AG08395 (cell line): ENCODE measurements at places on chromosomes 4 and X.

GRCh38 chr4:72467633-72468032, 101.4 kb downstream of the ADAMTS3 start:
- DNase-seq: no peak

- DNase-seq: peak; percentile 58
Observed at GRCh38 chr4:13933191-13933590, 305.7 kb upstream of the BOD1L1 start.

DNA sequence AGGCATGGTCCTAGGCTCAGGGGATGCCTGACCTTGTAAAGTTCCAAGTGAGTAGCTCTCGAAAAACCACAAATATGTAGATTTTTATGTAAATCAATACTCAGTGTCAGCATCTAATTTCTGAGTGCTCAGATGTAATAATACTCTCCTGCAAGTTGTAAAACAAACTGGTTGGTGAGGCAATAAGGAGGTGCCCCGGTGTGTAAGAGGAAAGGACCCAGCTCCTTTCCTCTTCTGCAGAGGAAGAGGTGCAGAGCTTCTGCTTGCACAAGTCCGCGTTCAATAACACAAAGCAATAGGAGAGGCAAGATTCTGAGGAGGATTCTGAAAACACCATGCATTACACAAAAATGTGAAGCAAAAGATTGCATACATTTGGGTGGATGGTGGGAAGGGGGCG, 43.6 kb upstream of the ENPP6 start:
- DNase-seq: no peak

DNA sequence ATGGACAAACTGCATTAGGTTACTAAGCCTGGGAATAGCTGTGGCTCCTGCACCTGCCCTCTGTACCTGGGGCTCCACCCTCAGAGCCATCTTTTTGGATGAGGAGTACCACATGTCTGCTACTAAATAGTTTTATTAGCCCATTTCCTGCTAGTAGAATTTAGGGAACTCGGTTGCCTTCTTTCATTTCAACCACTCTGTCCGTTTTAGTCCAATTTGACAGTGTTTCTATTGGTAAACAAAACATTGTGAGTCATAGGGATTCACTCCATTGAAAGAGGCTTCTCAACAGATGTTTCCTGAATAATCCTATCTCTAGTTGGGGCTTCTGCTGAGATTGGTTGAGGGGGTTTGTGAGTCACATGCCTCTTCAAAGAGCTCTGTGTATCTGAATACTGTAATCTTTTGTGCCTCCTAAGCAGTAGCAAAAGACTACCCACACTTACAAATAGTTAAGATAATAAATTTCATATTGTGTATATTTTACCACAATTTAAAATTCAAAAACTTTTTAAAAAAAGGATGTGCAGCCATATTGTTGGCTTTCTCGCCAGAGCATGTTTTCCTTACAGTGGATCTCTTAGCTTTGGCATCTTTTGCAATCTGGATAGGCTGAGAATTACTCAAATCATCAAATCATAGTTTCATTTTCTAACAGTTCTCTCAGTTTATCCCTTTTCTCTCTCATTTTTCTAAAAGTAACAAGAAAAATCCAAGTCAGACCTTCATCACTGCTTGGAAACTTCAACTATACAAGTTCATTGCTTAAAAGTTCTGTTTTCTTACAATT, 9.9 kb downstream of the FAM200B start:
- DNase-seq: peak; percentile 65

DNA sequence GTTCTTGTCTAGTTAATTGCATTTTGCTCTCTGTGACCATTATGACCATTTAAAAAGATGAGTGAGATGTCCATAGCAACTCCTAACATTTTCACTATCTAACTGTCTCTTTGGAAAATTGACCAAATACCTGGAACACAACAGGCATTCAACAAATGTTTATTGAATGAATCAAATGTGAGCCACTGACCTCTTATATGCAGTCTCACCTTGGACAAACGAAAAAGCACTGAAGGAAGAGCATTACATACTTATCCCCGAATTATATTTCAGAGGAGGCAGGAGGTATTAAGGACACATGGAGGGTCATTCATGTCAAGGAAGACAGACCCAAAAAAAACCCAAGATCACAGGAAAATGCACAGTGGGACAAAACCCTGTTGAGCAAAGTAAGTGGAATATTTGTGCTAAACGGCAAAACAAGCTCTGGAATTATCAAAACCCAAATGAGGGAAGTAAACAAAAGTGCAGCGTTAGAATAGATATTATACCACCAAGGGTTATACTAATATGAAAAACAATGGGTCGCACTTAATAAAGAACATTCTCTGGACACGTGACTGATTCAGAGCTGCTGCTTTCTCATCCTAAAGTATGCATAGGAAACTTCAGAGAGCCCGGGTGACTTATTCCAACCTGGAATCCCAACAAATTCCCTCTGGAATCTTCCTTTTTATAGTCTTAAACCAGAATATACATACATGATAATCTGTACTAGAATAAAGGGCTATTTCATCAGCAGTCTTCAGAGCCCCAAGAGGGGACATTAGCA, 131.9 kb downstream of the AMELX start:
- DNase-seq: no peak

DNA sequence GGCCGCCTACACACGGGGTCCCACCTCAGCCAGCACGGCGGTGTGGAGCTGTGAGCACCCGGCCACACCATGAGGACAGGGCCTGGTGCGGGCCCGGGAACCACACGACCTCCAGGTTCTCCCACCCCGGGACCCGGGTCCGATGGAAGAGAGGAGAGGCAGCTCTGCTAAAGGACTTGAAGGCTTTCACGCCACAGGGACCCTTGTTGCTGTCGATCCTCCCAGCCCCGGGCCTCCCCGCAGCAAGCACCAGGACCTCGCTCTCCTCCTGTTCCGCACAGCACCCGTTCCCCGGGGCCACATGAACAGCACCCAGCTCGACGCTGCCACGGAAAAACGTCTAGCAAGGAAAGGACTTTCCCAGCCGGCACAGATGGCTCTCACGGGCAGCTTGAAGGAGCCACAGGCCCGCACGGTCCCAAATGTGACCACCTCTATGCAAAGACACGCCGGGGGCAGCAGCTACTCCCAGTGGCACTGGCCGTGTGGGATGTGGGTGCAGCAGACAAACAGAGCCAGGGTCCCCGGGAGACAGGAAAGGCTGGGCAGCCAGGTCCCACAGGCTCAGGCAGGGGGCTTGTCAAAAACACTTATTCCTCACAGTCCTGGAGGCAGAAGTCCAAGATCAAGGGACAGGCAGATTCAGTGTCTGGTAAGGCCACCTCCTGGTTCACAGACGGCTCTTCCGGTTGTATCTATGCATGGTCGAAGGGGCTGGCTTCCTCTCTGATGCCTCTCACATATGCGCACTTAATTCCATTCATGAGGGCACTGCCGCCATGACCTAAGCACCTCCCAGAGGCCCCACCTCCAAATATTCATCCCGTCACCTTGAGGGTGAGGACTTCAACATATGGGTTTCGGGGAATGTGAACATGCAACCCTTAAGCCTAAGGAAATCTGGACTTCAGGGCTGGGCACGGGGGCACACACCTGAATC, 24.7 kb downstream of the FAM53A start:
- no peak for DNase-seq

DNA sequence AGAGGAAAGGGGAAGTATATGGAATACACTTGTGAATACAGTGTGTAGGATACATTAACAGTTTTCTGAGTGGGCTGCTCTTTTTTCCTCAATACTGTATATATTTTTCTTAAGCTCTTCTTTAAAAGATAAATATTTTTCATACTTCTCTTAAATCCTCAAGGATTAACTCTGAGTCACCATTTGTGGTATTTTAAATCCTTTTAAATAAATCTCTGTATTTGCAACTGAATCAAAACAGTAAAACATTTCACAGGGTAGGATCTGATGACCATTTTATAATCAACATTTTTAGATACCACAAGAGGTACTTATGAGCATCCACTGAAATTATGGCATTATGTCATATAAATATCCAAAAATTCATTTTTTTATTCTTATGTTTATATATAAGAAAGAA, 87.6 kb downstream of the GAB1 start:
- no peak for DNase-seq

DNA sequence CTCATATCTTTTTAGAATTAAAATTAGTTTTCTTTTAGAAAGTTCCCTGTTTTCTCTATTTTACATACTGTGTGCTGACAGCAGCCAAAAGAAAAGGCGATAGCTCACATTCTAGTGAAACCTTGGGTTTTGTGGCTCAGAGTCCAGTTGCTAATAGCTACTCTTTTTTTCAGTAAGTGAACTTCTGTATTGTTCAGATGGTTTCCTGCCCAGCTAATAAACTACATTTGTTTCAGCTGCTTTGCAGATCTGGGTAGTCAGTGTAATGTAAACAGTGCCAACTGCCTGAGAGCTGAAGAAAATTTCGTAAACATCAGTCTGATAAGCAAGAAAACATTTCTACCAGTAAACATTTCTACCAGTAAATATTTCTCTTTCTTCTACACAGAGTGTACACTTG, 370.2 kb downstream of the GRIA2 start:
- DNase-seq: no peak

DNA sequence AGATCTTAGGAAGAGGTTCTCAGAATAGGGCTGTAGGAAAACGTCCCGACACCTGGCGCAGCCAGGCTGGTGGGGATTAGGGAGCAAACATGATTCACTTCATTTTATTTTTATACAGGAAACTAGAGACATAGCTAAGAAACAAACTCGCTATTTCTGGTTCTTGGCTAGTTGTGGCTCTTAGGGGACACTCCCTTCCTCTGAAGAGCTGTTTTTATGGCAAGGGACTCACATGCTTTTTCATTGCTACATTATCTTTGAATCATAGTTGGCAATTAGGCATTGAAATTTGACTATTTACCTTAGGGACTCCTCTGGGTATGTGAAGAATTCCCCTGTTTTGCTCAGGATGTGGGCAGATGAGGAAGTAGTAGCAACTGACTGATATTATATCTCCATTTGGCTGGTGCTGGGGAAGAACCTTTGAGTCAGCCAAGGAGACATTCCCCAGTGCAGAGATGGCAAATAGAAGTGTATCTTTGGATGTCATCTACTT, 174.5 kb downstream of the SMIM20 start:
- DNase-seq: peak; percentile 55

DNA sequence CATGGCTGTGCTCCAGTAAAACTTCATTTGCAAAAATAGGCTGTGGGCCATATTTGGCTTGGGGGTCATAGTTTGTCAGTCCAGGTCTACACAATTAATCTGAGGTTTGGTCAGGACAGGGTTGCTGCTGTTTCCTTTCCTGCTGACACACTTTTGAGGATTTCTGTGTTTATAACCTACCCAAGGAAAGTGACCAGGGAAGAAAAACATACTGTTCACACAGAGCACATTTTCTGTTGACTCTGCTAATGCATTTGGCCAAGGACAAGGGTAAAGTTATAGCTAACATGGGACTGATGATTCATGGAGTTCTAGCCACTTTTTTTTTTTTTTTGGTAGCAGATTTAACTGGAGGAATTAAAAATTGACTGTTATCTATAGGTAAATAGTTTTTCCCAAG, 43.9 kb upstream of the GEMIN8 start:
- peak; percentile 7 for DNase-seq

GRCh38 chr4:2141022-2141761, 82.1 kb downstream of the NAT8L start:
- no peak for DNase-seq

GRCh38 chr4:145230726-145231125, 50.3 kb upstream of the OTUD4 start:
- DNase-seq: peak; percentile 48

DNA sequence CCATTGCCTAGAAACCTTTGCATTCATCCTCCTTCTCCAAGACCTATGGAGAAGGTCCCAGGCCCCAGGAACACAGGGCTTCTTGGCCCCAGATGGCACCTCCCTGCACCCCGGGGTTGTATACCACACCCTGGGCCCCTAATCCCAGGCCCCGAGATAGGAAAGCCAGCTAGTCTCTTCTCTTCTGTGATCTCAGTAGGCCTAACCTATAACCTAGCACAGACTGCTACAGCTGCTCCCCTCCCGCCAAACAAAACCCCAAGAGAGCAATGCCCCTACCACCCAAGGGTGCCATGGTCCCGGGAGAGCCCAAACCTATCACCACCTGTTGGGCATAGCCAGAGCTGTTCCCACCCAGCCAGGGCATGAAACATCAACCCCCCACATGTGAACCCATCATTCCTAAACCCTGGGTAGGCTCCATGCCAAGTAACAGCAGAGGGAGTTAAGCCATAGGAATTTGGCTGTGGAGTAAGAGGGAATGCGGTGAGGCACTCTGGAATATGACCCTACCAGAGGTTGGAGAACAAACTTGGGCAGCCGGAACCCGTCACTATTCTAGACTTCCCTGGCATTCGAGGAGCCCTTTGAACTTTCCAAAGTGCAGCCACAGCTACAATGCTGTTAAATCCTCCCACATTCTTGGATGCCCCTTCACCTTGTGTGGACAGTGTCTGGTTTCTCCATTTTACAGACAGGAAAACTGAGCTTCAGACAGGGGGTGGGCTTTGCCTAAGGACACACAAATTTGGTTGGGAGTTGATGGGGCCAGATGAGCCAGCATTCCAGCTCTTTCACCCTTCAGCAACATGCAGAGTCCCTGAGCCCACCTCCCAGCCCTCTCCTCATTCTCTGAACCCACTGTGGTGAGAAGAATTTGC, 10.9 kb upstream of the SASH3 start:
- DNase-seq: no peak

DNA sequence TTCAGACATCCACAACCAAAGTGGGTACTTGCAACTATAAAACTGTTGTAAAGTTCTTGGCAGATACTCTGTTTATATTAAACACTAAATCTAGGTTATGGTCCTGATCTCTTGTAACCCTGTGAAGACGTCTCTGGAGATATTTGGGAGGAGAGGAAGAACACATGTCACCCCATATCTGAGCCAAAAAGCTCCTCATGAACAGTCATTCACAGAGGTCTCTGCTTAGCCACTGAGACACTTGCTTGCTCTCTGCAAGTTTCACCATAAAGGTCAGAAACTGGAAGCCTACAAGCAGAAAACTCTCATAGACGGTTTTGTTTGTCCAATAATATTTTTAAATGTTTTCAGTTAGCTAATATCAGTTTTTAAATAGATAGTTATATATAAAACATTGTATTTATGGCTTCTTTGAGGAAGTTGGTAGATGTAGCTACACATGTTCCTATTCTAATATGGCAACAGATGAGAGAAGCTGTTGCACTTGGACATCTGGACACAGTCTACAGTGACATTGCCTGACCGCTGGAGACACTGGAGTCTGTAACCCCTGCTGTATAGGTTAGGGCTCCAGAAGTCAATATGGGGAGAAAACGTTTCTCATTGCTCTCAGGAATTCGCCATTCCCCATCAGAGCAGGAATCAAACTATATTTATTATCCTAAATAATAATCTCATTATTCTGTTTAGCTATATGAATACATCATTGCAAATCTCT, 73.6 kb downstream of the C4orf46 start:
- peak; percentile 4 for DNase-seq

- no peak for DNase-seq
Observed at GRCh38 chr4:119540249-119540648, 88.4 kb downstream of the PDE5A start.

GRCh38 chr4:23084559-23085248, 392.0 kb downstream of the GBA3 start:
- no peak for DNase-seq

GRCh38 chr4:76410636-76411035, 10.3 kb downstream of the CCDC158 start:
- no peak for DNase-seq
